ENCODE measurements at places on chromosomes 11 and 22.

- peak; percentile 31 for DNase-seq
These were observed 8.6 kb upstream of the GTSE1 start for GRCh38 chr22:46287873-46288751.

GRCh38 chr22:27329131-27329850, 472.3 kb downstream of the MN1 start:
- DNase-seq: no peak

DNA sequence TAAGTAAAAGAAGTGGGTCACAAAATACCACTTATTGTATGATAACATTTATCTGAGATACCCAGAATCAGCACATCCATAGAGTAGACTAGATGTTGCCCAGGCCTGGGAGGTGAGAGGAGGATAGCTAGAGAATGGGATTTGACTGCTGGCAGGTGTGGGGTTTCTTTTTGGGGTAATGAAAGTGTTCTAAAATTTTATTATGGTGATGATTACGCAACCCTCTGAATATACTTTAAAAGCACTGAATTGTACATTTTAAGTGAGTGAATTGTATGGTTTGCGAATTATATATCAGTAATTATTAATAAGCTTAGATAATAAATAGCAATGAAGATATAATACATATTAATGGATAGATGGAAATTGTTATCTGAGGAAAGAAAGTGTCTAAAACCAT, 35.7 kb upstream of the ACAT1 start:
- no peak for DNase-seq

GRCh38 chr11:27696961-27697360, 3.3 kb downstream of the BDNF start:
- no peak for DNase-seq

GRCh38 chr11:111538407-111539114, 2.0 kb upstream of the LAYN start:
- DNase-seq: no peak

GRCh38 chr11:110797453-110797852, 85.2 kb upstream of the ARHGAP20 start:
- peak; percentile 97 for DNase-seq

- DNase-seq: no peak
These were observed 87.8 kb upstream of the SHANK2 start for GRCh38 chr11:71340086-71340606.

DNA sequence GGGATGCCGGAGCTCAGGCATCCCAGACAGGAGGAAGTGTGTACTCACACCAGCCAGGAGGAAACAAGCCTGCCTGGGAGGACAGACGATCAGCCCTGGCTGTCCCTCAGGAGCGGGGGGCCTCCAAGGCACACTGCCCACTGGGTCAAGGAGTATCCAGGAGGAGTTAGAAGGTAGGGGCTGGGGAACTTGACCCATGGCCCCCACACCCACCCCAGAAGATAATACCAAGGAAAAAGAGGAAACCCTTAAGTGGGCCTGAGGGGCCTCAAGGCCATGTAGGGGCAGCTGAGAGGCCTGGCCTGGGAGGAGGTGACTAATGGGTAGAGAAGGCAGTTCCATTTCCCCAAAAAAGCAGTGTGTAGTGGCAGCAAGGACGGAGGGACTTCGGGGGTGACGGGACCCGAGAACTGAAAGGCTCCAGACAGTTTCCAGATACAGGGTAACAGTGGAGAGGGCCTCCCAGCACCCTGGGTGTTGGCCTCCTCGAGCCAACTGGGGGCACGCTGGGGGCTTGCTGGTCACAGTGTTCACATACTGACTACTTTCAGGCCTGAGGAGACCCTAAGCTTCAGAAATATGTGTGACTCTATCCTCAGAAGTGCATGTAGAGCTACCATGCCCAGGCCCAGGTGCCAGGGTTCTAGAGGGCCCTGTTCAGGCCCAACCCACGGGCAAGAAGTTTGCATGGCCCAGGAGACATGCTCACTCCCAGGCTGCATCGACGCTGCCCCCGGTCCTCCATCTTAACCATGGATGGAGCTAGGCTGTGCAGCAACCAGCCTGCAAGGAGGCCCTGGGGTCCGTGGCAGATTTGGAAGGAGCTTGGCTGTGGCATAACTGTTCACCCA, 75.7 kb upstream of the PITPNB start:
- no peak for DNase-seq

GRCh38 chr22:43482318-43482625, 70.5 kb downstream of the MPPED1 start:
- no peak for DNase-seq

DNA sequence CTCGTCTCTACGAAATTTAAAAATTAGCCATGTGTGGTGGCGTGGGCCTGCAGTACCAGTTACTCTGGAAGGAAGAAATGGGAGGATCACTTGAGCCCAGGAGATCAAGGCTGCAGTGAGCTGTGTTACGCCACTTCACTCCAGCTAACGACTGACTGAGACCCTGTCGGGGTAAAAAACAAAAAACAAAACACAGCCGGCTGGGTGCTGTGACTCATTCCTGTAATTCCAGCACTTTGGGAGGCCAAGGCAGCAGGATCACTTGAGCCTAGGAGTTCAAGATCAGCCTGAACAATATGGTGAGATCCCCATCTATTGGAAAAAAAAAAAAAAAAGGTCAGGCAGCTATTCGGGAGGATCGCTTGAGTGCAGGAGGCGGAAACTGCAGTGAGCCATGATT, 2.4 kb downstream of the PAFAH1B2 start:
- no peak for DNase-seq

DNA sequence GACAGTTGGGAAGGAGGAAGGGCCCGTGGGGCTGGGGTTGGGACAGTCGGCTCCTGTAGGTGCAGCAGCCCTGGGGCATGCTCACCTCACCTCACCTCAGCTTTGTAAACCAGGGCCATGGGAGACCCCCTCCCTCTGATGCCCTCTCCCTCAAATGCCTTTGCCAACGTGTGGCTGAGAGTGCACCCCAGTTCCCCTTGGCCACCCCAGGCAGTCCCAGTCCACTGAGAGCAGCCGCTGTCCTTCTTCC, 4.2 kb upstream of the NEAT1 start:
- no peak for DNase-seq

DNA sequence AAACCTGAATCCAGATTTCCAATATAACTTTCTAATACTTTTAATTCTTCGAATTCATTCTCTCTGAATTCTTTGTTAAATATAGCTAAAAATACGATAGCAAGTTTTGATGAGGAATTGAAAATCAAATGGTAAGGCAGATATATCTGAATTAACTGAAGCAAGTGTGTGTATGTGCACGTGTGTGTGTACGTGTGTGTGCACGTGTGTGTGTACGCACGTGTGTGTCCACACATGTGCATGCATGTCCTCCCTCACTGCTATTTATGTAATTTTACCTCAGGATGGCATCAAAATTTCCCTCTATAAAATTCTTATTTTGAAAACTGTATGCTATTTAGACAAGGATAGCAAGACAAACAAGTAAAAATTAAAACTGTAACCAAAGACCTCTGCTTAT, 961.3 kb upstream of the CNTN5 start:
- no peak for DNase-seq

GRCh38 chr11:61095021-61095420, 7.3 kb upstream of the CD5 start:
- DNase-seq: peak; percentile 52

- DNase-seq: no peak
These were observed 21.8 kb downstream of the NUCB2 start for GRCh38 chr11:17298302-17298701.

- DNase-seq: no peak
These were observed 46.7 kb downstream of the TSPAN18 start for GRCh38 chr11:44773351-44773965.

- no peak for DNase-seq
These were observed 18.2 kb upstream of the SYTL2 start for GRCh38 chr11:85829172-85829571.

- no peak for DNase-seq
These were observed 132.6 kb downstream of the WNT11 start for GRCh38 chr11:76073724-76074123.

DNA sequence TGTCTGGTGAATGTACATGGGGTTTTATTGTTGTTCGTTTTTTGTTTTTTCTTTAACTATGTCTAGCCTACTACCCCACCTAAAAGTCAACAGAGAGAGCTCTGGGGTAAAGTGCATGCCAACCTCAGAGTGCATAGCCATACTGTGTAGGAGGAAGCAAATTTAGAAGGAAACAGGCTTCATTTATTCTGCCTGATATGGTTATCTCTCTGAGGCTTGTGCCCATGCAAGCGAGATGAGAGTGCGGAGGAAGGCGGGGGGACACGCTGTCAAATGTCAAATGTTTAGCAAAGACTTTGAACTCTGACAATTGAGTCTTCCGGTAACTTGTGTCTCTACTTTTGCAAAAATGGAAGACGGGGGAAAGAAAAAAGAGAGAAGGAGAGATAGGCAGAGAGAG, 295.5 kb downstream of the ETS1 start:
- DNase-seq: no peak

DNA sequence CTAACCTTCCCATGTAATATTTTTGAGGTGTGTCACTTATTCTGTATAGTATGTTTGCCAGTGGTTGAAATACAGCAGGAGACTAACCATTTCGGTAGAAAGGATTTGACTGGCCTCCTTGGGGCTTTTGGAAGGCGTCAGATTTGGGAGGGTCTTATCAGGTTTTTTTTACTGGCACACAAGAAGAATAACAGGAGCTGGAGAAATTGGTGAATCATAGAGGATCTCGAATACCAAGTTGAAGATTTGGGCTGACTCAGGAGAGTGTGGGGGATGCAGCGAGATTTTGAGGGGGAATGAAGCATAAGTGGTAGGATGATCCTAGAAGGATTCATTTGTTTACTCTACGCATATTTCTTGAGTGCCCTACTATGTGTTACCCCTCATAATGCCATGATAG, 200.5 kb downstream of the DDX10 start:
- DNase-seq: no peak

GRCh38 chr11:102981324-102981910, 25.9 kb upstream of the MMP13 start:
- DNase-seq: no peak

DNA sequence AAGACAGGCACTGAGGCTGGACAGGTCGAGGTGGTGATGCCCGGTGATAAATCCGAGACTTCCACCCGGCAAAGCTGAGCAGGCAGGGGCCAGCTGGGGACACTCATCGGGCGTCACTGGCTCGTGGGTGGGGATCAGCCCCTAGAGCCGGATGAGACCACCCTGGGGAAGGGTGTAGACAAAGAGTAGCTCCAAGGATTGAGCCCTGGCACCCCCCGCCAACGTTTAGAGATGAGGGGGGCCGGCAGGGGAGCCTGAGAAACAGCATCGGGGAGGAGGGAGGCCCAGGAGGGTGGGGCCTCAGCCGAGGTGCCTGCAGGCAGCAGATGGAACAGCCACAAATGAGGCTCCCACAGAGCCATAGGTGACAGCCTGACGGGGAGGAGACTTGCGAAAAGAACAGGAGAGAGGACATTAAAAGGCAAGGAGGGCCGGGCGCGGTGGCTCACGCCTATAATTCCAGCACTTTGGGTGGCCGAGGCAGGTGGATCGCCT, 27.4 kb upstream of the CBX7 start:
- no peak for DNase-seq

DNA sequence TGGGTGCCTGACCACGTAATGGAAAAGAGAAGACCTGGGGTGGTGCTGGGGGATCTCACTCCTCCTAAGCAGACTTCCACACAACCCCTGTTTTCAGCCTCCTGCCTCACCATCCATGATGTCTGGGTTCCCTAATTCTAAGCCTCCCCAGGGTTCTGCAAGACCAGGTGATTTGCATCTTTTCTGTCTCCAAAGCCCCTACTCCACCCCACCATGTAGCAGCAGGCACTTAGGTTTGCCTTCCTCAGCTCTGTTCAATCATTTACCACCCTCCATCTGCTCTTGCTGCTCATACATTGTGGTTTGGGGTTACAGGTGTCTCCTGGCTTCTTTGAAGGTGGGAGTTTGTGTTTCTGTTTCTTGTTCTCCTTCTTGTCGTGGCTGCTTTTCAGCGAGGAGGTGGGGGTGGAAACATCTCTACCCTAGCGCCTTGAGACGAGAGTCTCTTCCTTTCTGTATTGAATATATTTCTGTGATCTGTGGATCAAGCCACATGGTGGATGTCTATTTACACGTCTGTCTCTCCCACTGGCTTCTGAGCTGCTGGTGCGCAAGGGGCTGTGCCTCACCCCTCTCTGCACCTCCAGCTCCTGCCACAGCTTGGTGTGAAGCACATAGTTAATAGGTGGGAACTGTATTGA, 6.6 kb upstream of the SSTR3 start:
- no peak for DNase-seq

DNA sequence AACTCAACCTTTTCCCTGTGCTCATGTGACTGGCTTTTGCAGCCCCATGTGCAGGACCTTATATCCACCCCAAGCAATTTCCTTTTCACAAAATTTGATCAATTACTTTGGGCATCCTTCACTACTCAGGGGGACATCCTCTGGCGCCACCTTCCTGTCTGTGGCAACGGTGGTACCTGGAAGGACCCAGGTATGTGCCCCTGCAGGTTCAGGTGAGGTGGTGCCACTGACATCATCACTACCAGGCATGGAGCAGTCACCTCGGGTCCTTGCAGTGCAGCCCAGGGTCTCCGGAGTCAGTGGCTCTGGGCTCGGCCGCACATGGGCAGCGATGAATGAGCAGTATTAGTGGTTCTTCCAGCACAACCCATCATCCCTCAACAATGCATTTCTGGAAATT, 37.7 kb upstream of the B3GAT1 start:
- DNase-seq: no peak

GRCh38 chr11:2383852-2384804, 7.0 kb downstream of the CD81 start:
- DNase-seq: no peak

GRCh38 chr22:40238425-40239344, 61.0 kb downstream of the TNRC6B start:
- DNase-seq: peak; percentile 29

GRCh38 chr11:86637988-86638387, 34.4 kb downstream of the ME3 start:
- no peak for DNase-seq

- DNase-seq: peak; percentile 66
These were observed 6.4 kb downstream of the ELFN2 start for GRCh38 chr22:37420686-37421467.

GRCh38 chr11:86132667-86133249, 63.9 kb upstream of the PICALM start:
- DNase-seq: no peak

DNA sequence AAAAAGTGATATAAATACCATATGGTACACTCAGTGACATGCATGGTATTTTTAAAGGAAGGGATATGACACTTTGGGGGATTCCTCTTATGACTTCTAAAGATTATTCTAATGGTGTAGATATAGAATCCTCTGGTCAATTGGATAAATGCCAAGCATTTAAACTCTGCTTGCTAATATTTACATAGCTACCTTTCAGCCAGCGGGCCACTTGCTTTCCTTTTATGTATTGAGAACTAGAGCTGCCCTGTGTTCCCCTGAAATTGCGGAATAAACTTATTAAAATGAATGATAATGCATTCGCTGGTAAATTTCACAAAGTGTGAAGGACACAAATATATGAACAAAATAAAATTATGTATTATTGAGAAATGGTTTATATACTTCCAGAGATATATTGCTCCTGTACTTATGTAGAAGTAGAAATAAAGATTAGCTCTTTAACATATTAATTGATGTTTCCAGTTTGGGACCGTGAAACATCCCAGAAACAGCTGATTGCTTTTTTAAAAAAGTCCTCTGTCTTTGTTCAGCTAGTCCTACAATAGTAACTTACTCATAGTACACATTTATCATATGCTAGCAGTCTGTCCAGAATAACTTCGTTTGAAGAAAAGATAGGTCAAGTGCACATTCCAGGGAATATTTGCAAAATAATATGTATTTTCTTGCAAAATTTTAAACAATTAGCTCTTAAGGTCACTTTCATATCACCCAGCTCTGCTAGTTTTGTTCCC, 40.1 kb upstream of the CARD18 start:
- no peak for DNase-seq

GRCh38 chr11:95517453-95517852, 272.1 kb downstream of the FAM76B start:
- DNase-seq: no peak

- DNase-seq: no peak
These were observed 309.1 kb upstream of the C11orf87 start for GRCh38 chr11:109112821-109113280.
